ENCODE measurements at places on chromosomes 13 and 19.

GRCh38 chr13:97191142-97191541, 31.0 kb upstream of the MBNL2 start:
- no peak for DNase-seq

GRCh38 chr13:99854366-99854765, 117.2 kb downstream of the ZIC5 start:
- no peak for DNase-seq

- peak; percentile 84 for DNase-seq
These were observed at the start of gene GPC5 for GRCh38 chr13:91398413-91399188. GPC5 (plus strand) TSS chr13:91398621.

DNA sequence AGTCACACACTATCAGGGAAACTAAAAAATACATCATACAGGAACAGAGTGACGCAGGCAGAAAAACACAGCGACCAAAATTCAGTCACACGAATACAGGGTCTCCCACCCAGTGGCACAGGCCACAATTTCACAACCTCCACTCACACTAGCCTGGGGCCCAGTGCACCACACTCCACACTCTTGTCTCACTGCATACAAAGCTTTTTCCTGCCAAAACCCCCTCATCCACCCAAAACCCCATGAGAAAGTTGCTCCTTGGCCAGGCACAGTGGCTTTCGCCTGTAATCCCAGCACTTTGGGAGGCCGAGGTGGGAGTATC, 1.2 kb downstream of the S1PR5 start:
- peak; percentile 66 for DNase-seq

- DNase-seq = peak; percentile 84
These were observed 7.1 kb downstream of the LIPE start for GRCh38 chr19:42420055-42420544.

DNA sequence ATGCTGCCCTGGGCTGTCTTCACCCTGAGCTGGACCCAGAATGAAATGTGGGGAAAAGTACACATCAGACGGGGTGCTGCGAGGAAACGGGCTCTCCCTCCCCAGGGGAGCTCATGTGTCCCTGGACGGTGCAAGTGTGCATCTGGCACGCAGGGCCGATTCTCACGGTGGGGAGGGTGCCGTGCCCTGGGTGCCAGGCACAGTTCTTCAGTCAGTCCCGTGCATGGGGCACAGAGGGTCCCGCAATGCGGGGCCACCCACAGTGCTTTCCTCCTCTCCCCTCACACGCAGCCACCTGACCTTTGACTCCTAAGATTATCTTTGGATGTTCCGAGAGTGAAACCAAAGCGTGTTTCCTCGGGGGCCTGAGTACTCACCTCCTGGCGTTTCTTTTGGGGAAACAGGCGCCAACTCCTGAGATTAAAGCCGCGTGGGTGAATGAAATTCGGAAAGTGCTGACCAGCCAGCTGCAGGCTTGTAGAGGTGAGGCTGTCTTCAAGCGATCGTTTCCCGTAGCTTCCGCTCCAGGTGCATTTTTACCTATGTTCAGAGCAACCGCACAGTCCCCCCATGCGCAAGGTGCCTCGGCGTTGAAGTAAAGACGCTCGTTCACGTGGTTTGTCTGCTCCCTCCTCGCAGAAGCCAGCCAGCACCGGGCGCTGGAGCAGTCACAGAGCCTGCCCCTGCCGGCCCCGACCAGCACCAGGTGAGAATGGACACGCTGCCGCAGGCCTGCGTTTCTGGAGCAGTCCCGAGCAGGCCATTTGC, 17.5 kb upstream of the F7 start:
- DNase-seq = no peak

GRCh38 chr19:12997967-12998940, 3.0 kb downstream of the NFIX start:
- no peak for DNase-seq

DNA sequence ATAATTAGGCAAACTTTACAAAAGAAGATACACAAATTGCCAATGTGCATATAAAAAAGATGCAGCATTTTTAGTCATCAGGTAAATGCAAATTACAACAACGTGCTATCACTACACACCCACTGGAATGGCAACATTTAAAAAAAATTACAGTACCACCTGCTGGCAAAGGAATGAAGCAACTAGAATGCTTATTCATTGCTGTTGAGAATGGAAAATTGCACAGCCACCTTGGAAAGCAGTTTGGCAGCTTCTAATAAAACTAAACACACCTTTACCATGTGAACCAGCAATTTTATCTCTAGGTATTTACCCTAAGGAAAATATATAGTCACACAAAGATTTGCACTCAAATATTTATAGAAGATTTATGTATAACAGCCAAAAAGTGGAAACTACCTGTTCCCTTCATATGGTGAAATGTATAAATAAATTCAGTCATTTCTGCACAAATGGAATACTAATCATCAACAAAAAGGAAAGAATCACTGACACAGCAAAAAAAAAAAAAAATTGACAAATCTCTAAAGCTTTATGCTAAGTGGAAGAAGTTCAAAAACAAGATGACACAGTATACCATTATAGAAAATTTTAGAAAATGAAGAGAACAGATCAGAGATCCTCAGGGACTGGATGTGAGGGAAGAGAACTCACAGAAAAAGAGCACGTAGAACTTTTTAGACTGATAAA, 30.3 kb downstream of the OXGR1 start:
- DNase-seq = no peak

DNA sequence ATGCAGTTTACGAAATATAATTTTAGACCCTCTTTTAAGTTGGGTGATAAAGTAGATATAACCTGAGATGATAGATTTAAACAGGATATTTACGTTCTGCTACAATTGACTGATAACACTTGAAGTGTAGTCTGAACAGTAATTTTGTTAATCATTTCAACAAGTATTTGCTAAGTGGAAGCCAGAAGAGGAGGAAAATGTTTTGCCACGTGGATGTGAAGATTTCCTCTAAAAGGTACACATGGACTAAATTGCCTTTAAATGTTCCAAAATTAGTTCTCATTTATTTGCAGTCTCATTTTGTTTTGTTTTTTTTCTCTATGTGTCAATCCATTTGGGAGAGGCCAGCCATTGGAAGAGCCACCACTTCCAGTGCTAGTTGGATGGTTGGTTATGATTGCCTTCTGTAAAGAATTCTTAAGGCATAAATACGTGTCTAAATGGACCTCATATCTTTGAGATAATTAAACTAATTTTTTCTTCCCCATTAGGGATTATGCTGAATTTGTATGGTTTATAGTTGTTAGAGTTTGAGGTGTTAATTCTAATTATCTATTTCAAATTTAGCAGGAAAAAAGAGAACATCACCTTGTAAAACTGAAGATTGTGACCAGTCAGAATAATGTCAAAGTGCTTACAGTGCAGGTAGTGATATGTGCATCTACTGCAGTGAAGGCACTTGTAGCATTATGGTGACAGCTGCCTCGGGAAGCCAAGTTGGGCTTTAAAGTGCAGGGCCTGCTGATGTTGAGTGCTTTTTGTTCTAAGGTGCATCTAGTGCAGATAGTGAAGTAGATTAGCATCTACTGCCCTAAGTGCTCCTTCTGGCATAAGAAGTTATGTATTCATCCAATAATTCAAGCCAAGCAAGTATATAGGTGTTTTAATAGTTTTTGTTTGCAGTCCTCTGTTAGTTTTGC, 2.8 kb downstream of the MIR17HG start:
- DNase-seq = no peak

DNA sequence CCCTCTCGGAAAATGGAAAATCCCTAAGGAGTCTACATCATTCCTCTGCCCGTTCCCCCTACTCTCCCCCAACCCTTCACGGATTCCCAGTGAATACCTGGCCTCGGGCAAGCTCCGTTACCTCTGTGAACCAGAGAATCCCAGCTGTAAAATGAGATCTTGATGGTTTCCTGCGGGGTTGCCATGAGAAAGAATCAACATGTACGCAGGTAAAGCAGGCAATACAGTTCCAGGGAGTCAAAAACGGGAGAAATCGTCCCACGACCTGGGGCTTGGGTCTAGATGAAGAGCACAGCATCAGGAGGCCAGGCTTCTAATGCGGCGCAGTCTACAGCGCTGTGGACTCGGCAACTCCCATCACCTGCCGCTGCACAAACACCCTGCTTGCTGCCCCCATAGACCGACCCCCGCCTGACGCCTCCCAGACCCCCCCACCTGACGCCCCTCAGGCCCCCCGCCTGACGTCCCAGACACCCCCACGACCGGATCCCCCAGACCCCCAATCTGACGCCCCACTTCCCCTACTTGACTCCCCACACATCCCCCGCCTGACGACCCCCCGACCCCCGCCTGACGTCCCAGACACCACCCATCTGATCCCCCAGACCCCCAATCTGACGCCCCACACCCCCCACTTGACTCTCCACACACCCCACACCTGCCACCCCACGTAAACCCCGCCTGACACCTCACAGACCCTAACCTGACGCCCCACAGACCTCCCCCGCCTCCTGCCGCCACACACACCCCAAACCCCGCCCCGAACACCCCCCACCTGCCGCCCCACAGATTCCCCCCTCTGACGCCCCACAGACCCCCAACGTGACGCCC, 680 bp downstream of the LIG4 start:
- DNase-seq = no peak

- no peak for DNase-seq
These were observed 786.2 kb downstream of the PCDH9 start for GRCh38 chr13:66443926-66444325.
